CD4-positive, alpha-beta T cell treated with Interleukin-4 for 1 hour (primary cell): ENCODE measurements at places on chromosomes 7 and 10.

DNA sequence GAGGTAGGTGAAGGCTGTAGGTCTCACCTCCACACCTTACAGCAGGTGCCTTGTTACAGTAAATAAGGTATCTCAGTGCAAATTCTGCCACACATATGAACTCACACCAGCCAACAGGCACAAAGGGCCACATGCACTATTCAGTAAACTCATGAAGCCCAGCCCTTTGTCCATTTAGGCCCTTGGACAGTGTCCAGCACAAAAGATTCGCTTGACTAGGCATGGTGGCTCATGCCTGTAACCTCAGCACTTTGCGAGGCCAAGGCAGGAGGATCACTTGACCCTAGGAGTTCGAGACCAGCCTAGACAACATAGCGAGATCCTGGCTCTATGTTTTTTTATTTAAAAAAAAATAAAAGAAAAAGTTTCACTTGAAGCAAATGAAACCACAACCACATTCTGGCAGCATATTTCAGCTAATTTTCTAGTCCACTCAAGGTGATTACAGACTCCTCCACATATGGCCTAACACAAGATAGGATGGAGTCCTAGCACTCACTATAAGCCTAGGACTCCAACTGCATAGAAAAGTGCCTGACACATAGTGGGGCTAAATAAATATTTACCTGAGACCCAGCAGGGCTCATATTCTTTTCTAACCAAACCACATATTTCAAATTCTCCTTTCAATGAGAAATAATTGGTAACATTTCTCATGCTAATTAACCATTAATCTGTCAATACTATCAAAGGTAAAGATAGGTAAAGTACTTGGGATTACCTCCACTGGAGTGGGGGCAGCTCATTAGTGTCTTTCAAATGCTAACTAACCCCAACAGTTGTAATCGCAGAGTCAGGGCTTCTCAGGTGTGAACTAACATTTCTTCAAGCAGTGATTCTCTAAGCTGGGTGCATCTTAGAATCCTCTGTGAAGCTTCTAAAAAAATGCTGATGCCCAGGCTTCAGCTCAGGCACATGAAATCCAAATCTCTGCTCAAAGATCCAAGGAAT, 4.5 kb upstream of the ANKRD1 start:
- no peak for DNase-seq

DNA sequence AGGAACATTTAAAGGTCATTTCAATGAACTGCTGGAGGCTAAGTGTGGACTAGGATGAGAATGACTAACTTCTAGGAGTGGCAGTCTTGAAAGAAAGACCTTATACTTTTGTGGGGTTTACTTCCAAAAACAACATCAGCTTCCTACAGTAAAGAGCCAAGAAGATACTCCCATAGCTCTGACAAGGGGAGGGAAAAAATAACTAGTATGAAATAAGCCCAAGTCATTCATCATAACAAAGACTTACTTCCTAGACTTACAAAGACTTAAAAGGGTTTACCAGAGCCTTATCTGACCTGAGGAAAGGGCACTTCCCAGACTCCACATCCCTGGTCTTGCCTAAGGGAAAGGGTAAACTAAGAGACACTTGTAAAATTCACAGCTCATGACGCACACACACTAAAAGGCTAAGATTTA, 31.7 kb downstream of the ARHGAP12 start:
- no peak for DNase-seq

DNA sequence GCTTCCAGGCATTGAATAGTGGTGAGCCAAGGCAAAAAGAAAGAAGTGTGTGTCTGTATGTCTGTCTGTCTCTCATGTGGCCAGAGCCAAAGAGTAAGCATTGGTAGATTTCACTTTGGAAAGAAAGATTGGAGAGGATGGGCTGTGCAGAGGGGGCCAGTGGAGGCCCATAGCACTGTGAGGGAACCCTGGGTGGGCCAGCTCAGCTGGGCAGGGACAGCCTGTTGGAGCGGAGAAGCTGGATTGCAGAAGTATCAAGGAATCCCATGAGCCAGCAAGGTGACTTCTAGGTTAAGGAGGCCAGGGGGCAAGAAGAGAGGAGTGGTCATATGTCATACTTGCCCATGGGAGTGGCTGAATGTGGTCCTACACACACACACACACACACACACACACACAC, 1.5 kb upstream of the GRID1 start:
- DNase-seq = no peak

DNA sequence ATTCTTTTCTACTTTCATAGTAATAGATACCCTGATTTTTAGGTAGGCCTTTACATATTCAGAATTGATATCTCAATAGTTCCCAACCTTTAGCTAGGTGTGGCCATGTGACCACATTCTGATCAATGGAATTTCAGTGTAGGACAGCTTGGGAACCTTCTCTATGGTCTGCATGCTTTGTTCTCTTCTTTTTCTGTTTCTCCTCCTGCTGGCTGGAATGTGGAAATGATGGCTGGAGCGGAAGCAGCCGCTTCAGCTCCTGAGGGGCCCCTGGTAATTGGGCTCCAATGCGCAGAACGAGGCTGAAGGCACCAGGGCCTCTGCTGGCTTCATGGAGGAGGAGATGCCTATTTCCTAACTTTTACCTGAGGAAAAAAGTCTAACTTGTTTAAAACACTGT, 152.6 kb downstream of the ZMYND11 start:
- no peak for DNase-seq

GRCh38 chr10:94046098-94046497, 52.4 kb downstream of the PLCE1 start:
- no peak for DNase-seq

DNA sequence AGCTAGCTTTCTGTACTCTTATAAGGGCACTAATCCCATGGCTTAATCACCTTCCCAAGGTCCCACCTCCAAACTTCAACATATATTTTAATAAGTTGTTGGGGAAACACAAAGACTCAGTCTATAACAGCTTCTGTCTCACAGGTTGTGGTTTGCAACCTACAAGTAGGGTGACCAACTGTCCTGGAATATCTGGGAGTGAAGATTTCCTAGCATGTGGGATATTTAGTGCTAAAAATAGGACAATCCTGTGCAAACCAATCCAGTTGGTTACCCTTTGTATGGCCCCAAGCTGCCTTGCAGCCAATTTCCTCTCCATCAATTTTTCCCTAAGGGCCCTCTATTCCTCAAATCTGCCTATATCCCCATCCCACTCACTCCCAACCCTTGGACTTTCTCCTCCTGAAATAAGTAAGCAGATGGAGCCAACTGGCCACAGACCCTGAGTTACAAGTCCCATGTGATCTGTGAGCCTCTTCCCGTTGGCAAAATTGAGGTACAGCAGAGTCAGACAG, 82.3 kb downstream of the FAM13C start:
- DNase-seq = no peak

DNA sequence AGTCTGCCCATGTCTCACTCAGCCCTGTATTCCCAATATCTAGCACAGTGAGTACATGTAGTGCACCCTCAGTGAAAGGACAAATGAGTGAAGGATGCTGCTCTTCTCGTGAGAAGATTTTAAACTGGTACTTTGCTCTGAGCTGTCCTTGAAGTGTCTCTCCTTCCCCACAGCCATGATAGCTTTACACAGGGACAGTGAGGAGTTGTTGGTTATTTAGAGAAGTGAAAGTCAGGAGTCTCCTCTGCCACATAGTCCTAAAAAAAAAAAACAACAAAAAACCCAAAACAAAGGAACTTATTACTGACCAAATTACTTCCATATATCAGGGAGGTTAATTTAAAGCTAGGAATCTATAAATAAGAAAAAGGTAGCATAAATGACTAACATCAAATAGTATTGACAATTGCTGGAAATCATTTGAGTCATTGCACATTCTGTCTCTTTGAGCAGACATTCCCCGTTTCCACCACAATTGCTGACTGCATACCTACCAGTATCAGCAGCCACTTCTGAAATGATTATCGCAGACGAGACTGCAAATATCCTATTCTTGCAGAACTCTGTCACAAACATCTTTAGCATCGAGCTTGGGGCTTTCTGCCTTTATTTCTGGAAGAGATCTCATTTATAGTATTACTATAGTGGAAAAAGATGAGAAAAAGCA, 202.1 kb downstream of the PTEN start:
- DNase-seq = no peak

DNA sequence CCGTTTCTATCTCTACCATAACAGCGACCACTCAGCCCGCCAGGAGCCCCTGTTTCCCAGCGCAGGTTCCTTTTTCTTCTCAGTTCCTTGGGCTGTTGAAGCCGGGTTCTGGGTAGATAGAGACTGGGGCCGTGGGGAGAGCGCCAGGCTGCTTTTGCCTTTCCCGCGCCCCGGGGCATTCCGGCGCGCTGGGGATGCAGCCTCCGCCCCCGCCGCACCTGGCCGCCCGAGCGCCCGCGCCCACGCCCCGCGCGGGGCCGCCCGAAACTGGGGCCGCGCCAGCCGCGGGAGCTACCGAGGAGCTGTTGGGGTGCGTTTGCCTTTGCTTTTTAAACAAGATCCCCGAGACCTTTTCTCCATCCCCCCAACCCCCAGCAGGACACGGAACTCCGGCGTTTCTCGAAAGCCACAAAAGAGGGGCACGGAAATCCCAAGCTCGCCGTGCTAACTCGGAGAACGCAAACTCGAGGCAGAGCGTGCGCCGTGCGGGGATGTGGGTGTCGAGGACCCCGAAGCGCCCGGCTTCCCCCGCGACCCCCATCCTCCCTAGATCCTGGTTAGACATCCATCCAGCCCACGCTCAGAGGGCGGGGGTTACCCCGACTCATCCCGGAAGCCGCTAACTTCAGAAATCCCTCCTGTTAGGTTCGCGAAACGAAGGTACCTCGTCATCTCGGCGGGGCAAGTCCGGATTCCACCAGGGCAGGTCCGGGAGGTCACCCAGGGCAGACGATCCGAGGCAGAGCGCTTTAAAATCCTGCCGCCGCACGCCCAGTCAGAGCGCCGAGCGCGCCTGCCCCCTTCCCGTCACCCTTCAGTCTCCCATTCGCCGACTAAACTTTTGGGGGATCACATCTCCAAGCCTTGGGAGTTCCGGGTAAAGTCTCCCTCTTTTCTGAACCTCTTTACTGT, 1.0 kb downstream of the GRM8 start:
- DNase-seq = no peak

GRCh38 chr10:102962951-102963755, 45.1 kb downstream of the CNNM2 start:
- no peak for DNase-seq

DNA sequence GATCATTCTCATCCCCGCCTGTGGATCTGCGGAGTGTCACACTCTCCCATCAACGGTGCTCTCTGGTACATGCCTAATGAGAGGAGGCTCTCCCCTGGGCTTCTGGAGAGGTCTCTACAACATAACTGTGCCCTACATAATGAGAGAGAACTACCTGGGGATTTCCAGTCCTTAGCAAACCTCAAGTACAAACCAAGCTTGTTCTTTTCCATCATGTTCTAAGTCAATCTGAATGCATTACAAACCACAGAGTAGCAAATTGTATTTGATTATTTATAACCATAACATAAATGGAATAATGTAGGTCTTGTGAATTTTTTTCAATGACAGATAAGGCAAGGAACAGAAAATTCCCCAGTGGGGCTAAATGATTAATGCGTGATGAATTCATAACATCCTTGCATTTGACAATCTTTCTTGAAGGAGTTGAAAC, 412.4 kb upstream of the NRP1 start:
- no peak for DNase-seq

- no peak for DNase-seq
These were observed 122.7 kb downstream of the SFMBT2 start for GRCh38 chr10:7288060-7288690.

GRCh38 chr10:110510086-110510485, 12.4 kb downstream of the DUSP5 start:
- no peak for DNase-seq

- no peak for DNase-seq
These were observed 2.6 kb downstream of the BPGM start for GRCh38 chr7:134649226-134649775.

DNA sequence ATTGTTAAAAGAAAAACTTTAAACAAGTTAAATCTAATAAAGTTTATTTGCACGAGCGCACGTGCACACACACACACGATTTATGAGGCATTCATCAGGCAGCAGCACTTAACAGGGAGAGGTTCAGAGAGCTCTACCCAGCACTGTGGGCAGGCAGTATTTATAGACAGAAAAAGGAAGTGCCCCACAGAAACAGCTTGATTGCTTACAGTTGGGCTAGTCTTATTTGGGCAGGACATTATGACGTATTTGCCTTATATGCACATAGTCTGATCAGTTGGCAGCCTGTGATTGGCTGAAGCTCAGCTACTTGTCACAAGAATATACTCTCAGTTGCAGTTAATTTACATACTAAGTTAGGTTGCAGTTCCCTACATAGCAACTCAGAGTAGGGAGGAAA, 1.2 kb upstream of the SDHAF3 start:
- peak; percentile 26 for DNase-seq

DNA sequence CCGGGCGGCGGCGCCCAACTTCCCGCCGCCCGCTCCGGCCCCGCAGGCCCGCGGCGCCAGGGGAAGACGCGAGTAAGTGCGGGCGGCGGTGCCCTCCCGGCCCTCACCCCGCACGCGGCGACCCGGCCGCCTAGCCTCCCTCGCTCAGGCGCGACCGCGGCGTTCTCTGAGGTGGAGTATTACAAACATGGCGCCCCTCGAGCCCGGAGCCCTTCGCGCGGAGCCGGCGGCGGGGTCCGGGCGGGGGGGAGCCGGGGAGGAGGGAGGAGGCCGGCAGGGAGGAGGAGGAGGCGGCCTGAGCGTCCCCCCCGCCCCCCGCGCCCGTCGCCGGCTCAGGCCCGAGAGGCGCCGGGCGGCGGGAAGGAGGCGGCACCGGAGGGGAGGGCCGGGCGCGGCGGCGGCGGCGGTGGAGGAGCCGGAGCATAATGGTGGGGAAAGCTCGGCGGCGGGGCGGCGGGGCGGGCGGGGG, at the start of gene ZMYND11:
ZMYND11 (plus strand) TSS at position 324 of the 469 bp plus-strand sequence. CDS start 44,558 bp downstream, outside the sequence.
- peak; percentile 67 for DNase-seq

DNA sequence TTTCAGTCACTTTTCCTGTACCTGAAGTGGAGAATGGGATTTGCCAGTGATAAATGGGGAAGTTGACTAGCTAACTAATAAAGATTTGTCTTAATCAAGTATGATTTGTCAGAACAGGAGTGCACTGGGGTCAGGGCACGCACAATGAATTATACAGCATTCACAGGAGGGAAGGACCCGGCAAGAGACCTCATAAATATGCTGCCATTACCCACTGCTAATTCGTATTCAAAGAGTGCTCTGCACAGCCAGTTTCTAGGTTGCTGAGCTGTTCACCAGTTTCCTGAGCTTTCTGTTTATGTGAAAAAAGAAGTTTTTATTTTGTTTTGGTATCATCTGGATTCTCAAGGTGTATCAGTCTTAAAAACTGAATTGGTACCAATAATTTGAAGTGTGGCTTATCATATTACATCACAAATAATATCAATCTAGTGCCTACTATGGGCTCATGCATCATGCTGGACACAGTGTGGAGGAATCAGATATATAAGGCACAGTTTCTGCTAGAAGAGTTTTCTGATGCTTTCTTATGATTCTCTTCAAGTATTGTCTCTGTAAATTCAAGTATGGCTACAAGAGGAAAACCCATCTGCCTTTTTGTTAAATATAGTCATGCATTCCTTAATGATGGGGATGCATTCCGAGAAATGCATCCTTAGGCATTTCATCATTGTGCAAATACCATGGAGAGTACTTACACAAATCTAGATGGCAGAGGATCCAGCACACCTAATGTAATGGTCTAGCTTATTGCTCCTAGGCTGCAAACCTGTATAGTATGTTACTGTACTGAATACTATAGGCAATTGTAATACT, 202.2 kb downstream of the VTI1A start:
- DNase-seq = no peak

GRCh38 chr10:37710831-37711616, 146.4 kb downstream of the ZNF248 start:
- no peak for DNase-seq

- no peak for DNase-seq
These were observed at the start of gene SYCE1 for GRCh38 chr10:133565441-133566294. Gene SYCE1 (minus strand): TSS chr10:133565583. CDS start chr10:133565529, 54 bp downstream.

GRCh38 chr7:22121702-22122474, 176.2 kb upstream of the CDCA7L start:
- peak; percentile 13 for DNase-seq
